SJSA1 (cell line): ENCODE measurements at places on chromosomes 1 and 21.
A peak's percentile ranks its signal among the peaks of the same experiment; 100 is the strongest.

DNA sequence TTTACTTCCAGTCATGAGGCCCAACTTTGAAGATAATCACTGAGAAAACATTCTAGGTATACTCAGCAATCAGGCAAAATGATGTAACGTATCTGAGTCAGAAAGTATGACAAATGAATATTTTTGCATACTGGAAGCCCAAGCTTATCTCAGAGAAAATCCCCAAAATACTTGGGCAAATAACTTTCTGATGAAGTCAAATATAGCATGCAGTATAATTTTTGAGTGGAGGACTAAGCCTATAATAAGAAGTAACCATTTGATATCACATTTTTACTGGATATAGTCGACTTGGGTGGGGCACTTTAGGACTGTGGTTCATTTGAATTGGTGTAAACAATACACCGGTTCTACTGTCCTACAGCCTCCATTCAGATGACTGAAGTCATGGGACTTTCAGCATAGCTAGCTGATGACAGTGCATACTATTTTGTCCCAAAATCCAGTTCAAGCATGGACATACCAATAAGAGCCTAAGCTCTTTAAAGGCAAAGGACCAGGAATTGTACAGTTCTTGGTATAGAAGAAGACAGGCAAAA is 2.3 kb upstream of the GADD45A start:
- DNase-seq: peak; percentile 79

GRCh38 chr1:168507828-168508227 is 36.0 kb downstream of the XCL2 start:
- DNase-seq: no peak

- DNase-seq: no peak
These were observed 173.7 kb downstream of the GABPA start for GRCh38 chr21:25908495-25908894.

- DNase-seq: peak; percentile 59
These were observed 12.6 kb downstream of the FLG2 start for GRCh38 chr1:152347116-152347728.

DNA sequence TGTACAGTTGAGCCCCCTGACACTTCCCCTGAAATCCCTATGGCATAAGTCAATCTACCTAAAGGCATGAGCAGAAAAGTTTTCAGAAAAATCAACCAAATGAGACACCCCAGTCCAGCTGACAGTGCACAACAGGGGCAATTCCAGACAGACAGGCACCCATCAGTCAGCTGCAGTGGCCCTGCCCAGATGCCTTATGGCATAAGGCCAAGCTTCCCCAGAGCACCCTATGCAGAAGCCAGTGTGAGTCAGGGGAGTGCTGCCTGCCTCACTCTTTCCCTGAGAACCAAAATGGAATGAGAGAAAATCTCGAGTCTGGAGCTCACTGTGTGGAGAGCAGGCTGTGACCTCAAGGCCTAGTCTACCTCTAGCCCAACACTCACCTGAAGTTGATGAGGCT is 38.1 kb downstream of the MRAP start:
- DNase-seq: no peak

DNA sequence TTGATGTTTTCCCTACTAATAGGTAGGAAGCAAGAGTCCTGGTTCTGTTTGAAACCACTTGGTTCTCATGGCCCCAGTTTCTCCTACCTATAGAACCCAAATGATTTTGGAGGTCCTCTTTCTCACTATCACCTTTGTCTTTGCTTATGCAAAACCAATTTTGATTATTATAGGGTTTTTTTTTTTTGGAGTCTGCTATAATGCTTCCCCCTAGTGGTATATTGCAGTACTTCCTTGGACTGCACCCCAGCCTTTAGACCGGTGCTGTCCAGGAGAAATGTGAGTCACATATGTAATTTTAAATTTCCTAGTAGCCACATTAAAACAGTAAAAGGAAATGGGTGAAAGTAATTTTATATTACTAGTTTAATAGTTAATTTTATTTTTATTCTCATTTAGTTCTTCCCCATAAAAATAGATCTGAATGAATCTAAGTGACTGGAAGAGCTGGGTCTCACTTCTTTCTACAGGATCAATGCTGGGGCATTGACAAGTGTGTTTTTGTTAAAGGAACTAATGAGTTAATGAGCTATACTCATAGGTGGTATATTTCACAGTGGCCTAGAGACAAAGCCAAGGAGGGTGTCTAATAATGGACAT is 10.6 kb downstream of the FCMR start:
- peak; percentile 79 for DNase-seq

DNA sequence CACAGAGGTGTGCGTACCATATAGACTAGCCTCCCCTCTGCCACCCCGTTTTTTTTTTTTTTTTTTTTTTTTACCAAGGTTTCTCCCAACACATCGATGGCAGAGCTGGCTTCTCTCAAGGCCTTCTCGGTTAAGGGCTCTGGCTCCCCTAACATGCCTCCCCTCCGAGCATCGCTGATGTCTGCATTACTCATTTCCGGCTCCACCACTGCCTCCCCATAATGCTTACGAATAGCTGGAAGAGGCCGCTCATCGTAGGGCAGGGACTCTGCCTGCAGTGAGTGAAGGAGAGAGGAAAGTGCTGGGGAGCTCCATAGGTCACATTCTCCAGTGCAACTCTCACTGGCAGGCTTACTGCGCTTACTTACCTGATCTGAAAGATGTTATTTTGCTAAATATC is 20.6 kb downstream of the CEP104 start:
- no peak for DNase-seq

DNA sequence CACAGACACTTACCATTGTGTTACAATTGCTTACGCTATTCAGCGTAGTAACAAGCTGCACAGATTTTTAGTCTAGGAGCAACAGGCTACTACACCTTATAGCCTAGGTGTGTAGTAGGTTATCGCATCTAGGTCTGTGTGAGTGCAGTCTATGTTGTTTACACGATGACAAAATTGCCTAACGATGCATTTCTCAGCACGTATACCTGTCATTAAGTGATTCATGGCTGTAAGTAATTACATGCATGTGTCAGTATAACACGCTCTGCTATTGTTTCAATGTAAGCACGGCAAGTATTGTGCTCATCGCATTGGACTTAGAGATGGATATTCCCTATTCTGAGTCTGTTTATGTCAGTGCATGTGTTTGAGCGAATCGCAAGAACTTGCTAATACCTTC is 15.7 kb upstream of the ZBTB18 start:
- DNase-seq: no peak

DNA sequence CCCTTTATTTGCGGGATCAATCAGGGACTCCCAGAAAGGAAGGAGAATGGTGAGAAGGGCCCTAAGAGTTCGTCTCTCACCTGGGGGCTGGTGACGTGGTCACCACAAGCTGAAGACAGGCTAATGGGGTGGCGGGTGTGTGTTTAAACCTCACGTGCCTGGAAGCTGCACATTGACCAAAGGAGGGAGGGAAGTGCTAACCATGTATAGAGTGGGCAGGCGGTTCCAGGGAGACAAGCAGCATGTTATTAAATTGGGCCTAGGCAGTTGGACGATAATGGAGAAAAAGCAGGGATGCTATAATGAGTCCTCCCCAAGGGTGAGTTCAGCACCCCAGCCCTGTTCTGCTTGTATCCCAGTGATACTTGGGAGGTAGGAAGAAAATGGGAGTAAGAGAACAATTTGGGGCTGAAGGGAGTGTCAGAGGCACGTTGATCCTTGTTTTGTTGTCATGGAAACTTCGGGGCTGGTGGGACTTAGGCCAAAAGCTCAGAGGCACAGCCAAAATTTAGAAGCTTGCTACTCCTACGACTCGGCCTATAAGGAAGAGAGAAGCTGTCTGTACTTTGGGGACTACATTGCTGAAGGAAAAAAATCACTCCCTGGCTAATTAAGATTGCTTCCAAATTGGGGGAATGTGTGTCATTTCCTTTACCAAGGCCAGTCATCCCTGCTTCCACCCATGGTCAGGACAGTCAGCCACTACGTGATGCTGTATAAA is 33.2 kb upstream of the EPHA8 start:
- no peak for DNase-seq

DNA sequence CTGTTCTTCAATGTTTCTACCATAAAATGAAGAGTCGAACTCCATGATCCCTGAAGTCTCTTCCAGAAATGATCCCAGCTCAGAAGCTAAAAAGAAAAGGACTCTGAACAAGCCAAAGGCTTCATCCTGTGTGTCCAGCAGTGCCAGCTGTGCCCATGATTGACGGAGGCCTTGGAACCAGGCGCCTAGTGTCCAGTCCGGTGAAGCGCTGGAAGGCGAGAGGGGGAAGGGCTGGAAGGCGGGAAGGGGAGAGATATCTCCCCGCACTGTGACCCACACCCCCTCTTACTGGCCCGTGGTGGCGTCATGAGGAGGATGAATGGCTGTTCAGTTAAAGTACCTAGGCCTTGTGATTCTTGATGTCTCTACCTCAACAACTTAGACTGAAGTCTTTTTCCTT is 10.4 kb upstream of the PLEKHA6 start:
- DNase-seq: no peak

GRCh38 chr1:220527279-220527907 is 543 bp upstream of the MARK1 start:
- no peak for DNase-seq

GRCh38 chr1:111198836-111199235 is 1.6 kb downstream of the DENND2D start:
- no peak for DNase-seq

- DNase-seq: no peak
These were observed 18.7 kb upstream of the CRB1 start for GRCh38 chr1:197249324-197249723.

DNA sequence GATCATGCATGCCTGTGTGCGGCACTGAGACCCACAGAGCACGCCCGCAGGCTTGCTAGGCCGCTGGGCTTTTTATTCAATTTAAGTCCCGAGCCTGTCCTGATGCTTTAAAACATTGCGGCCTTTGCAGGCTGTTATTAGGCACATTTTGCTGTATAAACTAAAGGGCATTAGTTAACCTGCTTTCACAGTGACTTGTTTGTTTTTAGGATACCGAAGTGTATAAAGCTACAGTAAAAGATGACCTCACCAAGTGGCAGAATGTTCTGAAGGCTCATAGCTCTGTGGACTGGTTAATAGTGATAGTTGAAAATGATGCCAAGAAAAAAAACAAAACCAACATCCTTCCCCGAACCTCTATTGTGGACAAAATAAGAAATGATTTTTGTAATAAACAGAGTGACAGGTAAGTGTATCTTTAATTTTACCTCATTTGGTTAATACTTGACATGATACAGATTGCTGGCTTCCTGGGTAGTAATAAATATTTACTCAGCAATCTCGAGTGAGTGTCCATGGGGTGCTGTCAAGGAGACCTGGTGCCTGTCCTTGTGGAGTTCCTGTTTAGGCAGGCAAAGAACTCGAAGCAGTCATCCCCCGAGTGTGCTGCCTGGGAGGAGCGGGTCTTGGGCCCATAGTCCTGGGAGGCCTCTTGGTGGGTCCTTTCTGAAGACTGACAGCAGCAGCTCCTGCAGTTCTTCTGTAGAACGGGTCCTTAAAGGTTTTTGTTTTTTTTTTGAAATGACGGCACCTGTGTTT is 40.1 kb downstream of the TRAPPC10 start:
- DNase-seq: no peak

DNA sequence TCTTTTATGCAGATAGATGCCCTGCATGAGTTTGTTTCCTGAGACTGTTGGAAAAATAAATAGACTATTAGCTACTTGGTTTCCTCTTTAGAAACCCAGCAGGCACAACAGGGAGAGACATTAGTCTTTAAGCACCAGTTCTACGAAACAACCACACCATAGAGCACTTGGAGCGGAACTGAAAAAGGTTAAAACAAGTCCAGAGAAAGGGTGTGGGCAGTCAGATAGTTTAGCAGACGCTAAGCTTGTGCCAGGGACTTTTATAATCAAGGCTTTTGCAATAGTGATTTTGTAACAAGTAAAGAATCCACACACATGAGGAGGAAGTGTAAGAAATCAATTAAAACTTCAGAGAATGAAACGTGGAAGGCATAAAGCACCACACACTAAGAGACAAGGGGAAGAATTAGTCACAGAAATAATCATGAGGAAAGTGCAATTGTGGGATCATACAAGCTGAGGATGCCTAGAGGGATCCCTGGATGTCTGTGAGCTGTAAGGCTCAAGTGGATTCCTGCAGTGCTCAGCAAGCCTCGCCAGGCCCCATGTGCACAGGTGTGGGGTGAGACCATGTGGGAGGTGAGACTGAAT is 37.8 kb upstream of the TLR5 start:
- DNase-seq: no peak

DNA sequence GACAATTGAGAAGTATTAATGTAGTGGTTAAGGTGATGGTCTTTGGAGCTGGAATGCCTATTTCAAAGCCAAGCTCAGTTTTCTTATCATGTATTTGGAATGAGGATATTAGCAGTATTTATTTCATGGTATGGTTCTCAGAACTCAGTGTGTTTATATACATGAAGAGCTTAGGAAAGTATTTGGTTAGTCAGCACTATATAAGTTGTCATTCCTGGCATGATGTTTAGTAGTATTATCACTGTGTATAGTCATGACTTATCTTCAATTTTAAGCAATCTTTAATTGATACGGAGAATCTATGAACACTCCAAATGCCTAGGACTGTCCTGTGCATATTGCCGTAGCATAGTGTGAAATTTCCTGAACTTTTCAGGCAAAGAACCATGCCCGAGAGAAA is 501.9 kb upstream of the USP24 start:
- no peak for DNase-seq

GRCh38 chr1:45014321-45015028 is 2.4 kb downstream of the UROD start:
- peak; percentile 52 for DNase-seq
